Neural progenitor cell (in vitro differentiated cells): ENCODE measurements at places on chromosomes 2 and 18.

GRCh38 chr18:10312326-10313015, 142.0 kb upstream of the APCDD1 start:
- no peak for DNase-seq

DNA sequence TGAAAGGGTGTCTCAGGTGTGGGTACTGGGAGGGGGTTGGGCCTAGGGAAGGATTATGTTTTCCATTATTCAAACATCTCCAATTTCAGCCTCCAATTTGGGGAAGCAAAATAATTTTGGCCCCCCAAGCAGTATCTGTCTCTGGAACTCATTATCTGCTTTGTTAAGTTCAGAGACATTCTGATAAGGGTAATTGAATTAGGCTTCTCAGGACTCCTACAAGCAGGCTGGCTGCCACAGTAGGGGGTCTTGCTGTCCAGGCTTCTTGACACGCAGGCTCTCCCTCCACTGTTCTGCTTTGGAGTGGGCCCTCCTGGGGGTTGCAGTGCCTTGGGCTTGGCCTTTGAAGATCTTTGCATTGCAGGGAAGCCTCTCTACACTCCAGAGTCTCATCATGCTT, 108.1 kb upstream of the SIX2 start:
- no peak for DNase-seq

- peak; percentile 63 for DNase-seq
Measured at GRCh38 chr2:172082944-172083627, 2.2 kb upstream of the DLX1 start.

GRCh38 chr18:59360381-59360780, 1.3 kb upstream of the LMAN1 start:
- no peak for DNase-seq

- DNase-seq: peak; percentile 3
Measured at GRCh38 chr2:113305146-113305545, 26.4 kb upstream of the PAX8 start.

DNA sequence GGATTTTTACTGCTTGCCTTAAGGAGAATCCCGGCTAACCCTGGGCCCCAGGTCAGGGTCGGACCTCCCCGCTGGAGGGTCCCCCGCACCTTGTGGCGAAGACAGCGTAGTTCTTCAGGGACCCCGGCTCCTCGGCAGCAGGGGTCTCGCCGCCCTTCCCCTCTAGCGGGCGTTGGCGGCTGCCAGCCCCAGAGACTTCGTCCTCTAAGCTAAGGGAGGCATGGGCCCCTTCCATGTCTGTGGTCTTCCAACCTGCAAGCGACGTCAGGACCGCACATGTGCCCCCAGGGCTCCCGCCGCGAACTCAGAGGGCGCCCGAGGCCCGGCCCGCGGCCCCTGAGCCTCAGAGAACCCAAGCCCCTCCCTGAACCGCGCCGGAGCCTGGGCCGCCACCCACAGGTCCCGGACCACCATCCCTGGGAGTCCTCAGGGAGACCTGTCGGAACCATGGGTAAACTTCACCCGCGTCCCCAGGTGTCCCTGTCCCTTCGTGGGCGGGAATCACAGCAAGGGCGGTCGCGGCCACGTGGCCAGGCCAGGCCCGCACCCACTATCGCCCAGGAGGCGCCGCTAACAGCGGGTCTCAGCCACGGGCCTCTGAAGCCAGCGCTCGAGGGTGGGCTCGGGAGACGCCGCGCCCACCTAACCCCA, 562 bp downstream of the ANKMY1 start:
- peak; percentile 7 for DNase-seq

DNA sequence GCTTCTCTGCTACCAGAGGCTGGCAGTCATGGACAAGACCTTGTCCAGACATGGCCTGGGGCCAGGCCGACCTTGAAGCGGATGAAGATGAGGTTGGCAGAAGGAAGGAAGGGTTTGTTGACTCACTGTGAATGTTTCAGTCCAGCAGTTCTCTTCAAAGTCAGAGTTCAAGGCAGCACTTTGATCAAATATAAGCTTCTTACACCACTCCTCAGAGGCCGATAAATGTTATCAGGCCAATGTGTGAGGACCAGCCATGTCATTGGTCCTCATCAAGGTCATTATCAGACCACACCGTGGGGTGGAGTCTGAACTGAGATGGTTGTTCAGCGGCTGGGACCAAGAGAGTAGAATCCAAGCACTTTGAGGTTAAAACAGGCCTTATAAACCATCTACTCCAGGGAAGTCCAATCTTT, 35.5 kb downstream of the QPCT start:
- no peak for DNase-seq
